Immature natural killer cell (primary cell): ENCODE measurements at places on chromosomes 7 and 10.

DNA sequence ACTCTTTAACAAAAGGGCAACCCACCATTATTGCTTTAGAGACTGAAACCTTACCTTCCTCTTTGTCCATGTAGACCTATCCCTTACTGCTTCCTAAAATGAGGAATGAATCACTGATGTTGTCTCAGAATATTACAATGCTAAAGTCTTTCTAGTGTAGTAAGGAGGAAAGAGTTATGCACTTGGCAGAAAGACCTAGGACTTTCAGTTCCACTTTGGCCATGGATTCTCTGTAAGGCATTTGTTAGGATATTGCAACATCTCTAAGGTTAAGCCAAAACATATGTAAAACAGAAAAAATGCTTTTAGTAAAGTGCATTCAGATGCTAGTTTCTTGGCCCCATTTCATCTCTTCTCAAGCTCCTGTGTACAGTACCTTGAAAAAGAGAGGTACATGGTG lies 230.9 kb downstream of the PARD3 start:
- no peak for DNase-seq

DNA sequence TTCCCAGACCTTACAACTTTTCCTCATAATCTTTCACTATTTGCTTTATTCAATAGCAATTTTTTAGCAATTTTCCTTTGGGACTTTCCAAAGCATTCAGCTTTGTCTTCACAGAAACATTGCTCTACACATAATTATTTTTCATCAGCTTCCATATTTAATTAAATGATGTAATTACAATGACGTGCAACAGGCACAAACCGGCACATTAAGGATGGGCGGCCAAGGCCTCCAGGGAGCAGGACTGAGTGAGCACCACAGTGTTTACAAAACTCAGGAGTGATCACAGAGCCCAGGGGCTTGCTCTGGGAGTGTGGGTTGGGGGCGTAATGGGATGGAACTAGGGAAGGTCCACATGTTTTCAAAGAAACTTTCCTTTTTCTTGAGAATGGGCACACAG lies 69.8 kb downstream of the MAD1L1 start:
- DNase-seq: no peak

GRCh38 chr7:15862016-15862780 lies 175.7 kb upstream of the MEOX2 start:
- no peak for DNase-seq

- no peak for DNase-seq
Observed at GRCh38 chr10:546971-547590, 142.4 kb downstream of the DIP2C start.

DNA sequence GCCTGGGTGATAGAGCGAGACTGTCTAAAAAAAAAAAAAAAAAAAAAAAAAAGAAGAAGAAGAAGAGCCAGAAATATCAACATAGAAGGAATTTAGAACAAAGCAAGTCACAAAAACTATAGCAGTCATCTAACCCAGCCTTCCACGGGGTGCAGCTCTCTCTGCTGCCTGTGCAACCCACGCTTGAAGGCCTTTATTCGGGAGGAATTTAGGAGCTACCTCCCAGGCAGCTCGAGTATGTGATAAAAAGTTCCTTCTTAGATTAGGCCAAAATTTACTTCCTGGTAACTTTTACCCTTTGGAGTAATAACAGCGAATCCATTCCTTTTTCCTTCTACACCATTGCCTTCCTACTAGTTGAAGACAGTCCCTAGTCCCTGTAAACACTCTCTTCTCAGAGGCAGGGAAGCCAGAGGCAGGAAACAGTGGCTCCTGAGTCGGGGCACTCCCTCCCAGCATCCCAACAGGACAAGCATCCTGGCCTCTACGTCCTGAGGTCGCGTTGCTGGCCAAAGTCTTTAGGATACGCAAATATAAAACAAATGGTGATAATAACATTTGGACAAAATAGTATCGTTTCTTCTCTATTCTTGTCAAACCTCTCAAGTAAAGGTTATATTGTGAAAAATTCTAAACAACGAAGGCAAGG lies 109.3 kb upstream of the KMT2C start:
- DNase-seq: no peak

- DNase-seq: peak; percentile 31
Observed at GRCh38 chr7:149662591-149663095, 110.7 kb downstream of the ZNF467 start.

- DNase-seq: peak; percentile 47
Observed at GRCh38 chr7:8418629-8419245, 14.7 kb upstream of the NXPH1 start.

- DNase-seq: no peak
Observed at GRCh38 chr7:33061282-33061937, 1.2 kb downstream of the NT5C3A start.

GRCh38 chr10:81444242-81444929 lies 430.6 kb upstream of the NRG3 start:
- DNase-seq: no peak

DNA sequence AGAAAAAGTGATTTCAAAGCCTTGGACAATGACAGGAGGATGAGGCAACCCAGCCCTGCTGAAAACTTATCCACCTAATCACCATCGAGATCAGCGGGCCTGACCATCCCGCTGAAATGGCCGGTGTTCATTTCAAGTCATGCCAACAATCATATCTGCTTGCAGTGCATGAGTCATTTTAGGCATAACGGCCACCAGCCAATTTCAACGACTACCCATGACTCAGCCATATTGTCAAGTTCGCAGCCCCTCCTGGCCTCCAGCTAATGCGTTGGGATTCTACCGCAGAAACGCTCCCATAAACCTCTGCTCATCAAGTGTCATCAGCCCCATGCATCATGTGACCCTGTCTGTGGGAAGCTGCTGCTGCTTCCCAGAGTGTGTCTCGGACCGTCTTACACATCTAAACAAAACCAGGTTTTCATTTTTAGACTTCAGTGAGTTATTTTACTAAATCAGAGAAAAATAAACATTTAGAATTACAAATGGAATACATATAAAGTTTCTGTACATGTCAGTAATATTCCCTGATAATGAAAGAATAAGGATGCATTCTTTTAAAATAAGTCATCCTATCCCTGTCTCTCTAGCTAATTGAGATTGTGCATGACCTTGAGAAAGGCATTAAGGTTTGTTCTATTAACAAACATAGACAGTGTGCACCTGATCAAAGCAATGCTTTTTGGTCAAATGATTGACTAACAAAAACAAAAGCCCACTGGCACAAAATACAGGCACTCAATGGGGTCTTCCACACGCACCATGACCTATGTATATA lies 188.9 kb downstream of the ADAM12 start:
- DNase-seq: no peak

DNA sequence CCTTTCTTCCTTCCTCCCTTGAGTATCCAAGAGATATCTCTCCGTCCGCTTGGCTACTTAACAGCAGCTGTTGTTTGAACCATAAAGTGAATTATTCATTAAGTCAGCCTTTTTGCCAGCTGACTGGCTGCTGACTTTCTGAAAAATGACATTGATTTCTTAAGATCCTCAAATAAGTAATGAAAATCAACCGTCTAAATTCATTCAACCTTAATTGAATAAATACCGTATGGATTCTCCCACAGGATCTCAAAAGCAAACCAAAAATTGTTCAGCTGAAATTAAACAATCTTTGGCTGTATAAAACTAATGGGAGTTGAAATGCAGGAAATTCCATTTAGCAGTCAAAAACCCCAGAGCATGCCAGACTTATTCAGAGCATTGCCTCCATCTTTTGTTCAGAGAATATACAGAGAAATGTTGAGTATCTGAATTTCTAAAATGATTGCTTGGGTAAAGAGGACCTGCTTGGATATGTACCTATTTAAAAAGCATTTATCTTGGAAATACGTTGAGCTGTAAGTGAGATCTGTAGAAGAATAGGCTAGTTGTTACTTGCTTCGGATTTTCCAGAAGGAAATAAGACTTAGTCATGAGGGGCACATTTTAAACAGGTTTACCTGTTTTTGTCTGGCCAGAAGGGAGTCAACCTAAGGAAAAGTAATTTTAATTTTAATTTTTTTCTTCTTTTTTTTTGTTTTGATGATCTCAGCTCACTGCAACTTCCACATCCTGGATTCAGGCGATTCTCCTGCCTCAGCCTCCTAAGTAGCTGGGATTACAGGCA lies 136.2 kb downstream of the PLXDC2 start:
- DNase-seq: no peak

DNA sequence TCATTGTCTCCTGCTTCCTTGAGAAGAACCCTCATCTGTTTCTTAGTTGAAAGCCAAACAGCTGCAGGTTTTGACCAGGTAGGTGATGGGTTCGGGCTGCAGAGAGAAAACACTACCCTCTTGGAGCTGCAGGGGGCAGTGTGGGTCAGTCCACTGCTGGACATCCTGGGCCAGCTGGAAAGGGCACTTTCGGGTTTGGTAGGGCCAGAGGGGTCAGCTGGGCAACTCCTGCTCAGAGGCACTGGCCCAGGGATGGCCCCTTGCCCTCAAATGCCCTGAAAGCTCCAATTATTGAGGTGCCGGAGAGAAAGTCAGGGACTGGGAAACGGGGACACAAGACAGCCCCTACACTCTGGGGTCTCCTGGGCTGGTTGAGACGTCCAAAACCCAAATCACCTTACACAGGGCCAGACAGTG lies 90.7 kb downstream of the MKI67 start:
- peak; percentile 63 for DNase-seq

- peak; percentile 47 for DNase-seq
Observed at GRCh38 chr7:5532536-5533335, 109.1 kb upstream of the TNRC18 start.

- no peak for DNase-seq
Observed at GRCh38 chr10:48274636-48275035, at the start of gene FRMPD2. Gene FRMPD2, minus strand, starts transcription at chr10:48274696. Its CDS starts 129 bp downstream, at chr10:48274567.

- peak; percentile 7 for DNase-seq
Observed at GRCh38 chr7:148558914-148559313, 31.7 kb upstream of the C7orf33 start.

- no peak for DNase-seq
Observed at GRCh38 chr10:82150123-82150900, 275.3 kb downstream of the NRG3 start.

- DNase-seq: no peak
Observed at GRCh38 chr10:78200686-78201085, 167.0 kb downstream of the RPS24 start.

GRCh38 chr7:102427019-102427405 lies 6.4 kb upstream of the ORAI2 start:
- DNase-seq: no peak

- DNase-seq: no peak
Observed at GRCh38 chr7:40544871-40545303, 410.1 kb downstream of the SUGCT start.

DNA sequence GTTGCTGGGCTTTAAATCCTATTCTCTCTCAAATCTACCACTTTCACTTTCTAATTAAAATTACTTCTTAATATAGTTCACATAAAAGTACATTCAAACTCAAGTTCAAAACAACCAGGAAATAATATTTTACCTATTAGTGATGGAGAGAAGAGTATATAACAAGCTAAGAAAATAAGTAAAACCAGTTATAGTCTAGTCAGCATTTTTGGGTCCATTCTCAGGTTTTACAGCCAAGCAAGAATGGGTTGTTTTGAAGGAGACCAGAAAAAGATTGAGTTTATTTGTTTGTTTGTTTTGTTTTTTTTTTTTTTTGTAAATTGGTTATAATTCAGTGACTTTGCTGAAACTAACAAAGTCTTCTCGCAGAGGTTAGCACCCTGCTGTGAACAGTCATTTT lies 106.3 kb upstream of the PTPRZ1 start:
- DNase-seq: no peak

- DNase-seq: no peak
Observed at GRCh38 chr10:20809631-20810030, 87.5 kb downstream of the NEBL start.

GRCh38 chr10:24012249-24012803 lies 196.6 kb upstream of the KIAA1217 start:
- no peak for DNase-seq

DNA sequence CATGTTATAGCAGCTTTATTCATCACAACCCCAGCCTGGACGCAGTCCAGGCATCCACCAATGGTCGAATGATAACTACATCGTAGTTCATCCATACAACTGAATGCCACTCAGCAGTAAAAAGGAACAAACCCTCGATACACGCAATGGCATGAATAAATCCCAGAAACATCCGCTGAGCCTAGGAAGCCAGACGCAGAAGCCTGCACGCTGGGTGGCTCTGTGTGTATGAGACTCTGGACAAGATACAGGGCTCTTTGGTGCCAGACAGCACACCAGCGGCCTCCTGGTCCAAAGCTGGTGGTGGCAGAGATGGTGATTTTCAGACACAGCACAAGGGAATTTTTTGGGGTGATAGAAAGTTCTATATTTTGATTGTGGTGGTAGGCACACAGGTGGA lies 10.0 kb upstream of the CRYGN start:
- no peak for DNase-seq

DNA sequence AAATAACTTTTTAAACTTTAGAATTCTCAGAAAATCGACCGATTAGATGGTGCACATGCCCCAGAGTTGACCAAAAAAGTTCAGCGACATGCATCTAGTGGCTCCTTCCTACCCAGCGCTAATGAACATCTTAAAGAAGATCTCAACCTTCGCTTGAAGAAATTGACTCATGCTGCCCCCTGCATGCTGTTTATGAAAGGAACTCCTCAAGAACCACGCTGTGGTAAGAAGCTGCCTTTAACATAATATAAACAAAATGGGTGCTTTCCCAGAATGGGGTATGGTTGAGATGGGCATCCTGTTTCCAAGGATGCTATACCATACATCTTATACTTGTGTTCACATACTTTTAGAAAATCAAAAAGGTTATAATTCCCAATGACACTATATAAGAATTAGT lies 24.6 kb downstream of the GLRX3 start:
- no peak for DNase-seq

DNA sequence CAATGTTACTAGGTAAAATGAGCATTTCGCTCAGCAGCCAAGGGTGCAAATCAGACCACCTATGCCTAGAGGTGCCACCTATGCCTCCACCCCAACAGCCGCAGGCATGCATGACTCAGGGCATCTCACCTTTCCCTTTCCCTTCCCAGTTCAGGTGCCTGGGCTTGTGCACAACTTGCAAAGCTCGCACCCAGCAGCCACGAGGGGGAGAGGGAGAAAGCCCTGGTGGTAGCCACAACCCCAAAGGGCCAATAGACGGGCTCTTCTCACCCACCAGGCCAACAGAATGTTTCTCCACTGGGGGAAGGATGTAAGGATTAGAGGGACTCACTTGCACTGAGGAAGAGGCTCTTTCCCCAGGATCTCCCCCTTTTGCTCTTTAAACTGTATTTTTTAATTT lies 462.3 kb upstream of the PCDH15 start:
- no peak for DNase-seq

DNA sequence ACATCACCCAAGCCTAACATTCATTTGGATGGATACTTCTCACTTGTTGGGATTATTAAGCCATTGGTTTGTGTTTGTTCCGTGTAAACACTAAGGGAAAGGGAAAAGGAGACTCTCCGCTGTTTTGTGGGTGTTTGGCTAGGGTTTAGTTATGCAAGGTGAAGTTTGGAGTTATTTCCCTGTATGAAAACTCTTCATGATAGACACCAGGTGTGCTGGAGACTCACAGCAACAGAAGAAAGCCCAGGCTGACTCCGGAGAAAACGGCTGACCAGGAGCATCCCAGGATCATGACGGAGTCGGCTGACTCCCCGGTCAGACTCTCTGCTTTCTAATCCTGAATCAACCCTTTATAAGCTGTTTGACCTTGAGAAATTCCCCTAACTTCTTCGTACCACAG lies 94.1 kb upstream of the KLF6 start:
- no peak for DNase-seq
